Erythroblast (primary cell): ENCODE measurements at places on chromosomes 2 and 18.
A peak's percentile ranks its signal among the peaks of the same experiment; 100 is the strongest.

DNA sequence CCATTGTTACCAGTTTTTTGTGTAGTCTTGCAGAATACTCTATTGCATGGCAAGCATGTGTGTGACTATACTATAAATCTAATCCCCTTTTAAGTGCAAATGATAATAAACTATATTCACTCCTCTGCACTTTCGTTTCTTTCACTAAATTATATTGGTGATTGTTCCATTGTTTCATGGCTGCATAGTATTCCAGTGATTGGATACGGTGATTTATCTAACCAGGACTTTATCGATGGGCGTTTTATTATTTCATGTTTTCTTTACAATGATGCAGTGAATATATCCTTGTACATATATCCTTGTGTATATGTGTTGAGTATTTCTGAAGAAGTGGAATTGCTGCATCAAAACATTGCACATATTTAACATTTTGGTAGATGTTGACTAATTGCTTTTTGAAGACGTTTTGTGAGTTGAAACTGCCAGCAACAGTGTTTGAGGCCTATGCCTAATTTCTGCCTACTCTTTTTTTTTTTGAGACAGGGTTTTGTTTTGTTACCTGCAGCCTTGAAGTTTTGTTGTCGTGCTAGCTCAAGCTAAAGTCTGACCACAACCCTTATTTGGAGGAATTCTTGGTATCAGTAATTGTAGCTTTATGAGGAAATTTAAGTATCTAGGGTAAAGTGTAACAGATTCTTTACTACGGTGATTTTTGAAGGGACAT, 2.7 kb downstream of the MIB1 start:
- DNase-seq, result no peak

DNA sequence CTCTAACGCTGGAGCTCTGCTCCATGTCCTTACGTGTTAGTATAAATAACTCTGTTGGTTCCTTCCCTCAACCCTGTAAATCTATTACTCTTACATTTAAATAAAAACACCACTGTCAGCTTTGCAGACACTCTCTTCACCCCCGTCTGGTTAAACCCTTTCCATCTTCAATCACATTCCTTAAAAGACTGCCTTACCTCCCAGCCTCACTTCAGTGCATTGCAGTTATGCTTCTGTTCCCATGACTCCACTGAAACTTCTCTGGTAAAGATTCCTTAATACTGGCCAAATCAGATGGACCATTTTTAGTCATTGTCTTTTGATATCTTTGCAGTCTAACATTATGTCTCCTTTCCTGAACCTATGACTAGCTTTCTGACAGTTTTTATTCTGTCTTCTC, 61.7 kb downstream of the EML4 start:
- no peak for DNase-seq

- DNase-seq, result no peak
Observed at GRCh38 chr2:151230627-151231140, 31.0 kb downstream of the RBM43 start.

- DNase-seq, result no peak
Observed at GRCh38 chr2:214960677-214961076, 151.2 kb upstream of the BARD1 start.

GRCh38 chr18:56197241-56197859, 441.0 kb downstream of the TXNL1 start:
- no peak for DNase-seq

GRCh38 chr18:50662177-50662576, 102.3 kb downstream of the MAPK4 start:
- peak; percentile 50 for DNase-seq

- DNase-seq, result no peak
Observed at GRCh38 chr2:73703675-73704074, 33.5 kb downstream of the TPRKB start.

DNA sequence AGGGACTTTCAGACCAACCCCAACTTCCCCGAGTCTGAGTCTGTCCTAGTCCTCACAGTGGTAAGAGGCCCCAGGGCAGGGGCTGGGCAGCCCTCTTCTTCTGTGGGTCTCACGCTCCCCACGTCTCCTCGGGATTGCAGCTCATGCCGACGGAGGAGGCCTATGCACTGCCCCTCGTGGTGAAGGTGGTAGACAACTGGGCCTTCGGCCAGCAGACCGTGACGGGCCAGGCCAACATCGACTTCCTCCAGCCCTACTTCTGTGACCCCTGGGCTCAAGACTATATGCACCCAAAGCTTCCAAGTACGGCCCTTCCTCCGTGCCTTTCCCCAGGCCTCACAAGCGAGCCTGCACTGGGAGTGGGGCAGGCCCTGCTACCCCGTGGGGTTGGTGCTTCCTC, 44.3 kb downstream of the LMAN2L start:
- no peak for DNase-seq

DNA sequence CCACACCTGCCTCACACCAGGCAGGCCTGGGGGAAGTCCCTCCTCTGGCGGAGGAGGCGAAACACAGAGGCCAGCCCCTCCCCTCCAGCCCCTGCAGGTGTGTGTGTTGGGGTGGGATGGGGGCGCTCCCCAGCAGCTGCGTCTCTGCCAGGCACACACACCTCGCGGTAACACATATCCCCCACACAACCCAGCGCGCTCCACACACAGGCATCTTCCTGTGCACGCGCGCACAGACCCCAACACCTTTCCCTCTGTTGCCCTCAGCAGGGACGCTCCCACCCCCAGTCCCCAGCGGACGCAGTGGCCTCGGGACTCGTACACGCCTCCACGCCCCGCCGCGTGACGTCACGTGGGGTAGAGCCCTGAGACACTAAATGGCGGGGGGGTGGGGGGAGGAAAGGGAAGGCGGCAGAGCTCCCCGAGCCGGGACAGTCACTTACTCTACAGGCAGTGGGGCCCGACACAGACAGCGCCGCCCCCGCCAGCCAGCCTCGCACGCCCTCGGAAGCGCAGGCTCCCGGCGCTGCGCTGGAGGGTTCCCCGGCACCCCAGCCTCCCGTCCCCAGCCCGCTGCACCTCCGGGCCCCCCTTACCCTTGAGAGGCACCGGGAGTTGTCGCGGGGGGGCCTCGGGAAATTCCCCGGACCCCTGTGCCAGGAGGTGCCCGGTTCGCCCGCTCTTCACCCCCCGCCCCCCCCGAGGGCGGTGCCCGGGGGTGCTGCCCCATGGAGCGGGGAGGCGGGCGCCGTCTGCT, at the start of gene WNT10A:
Gene WNT10A, plus strand, starts transcription at position 751 of the 757 bp plus-strand sequence. CDS start 144 bp downstream, outside the sequence.
- DNase-seq, result no peak

DNA sequence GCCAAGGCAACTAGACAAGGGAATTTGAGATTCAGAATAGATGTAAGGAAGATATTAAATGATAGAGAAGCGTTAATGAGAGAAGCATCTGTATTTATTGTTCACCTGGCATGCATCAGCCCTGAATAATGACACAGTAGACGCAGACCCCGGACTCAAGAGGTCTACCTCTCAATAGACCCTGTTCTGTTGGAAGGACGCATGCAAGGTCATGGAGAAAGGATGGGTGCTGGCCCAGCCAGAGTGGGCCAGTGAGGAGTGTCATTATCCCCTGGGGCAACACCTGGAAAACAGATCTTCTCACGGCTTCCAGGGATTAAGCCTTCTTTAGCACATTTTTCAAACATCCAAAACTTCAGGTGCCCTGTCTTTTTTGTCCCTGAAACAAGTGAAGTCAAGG, 461.0 kb downstream of the EIPR1 start:
- no peak for DNase-seq

DNA sequence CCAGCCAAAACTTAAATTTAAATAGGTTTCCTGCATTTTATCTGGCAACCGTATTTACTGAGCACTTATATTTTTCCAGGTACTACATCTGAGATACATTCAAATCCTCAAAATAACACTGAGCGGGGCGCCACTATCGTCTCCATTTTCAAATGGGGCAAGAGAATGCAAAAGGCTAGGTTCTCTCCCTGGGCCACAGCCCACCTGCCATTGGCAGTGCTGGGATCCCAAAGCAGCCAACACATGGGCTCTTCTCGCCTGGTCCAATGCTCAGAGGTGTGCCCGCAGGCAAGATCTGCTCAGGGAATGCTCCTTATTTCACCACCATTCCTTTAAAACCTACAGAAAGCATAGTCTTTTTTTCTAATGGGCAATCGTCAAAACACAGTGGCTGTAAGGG, 11.3 kb upstream of the ID2 start:
- no peak for DNase-seq

DNA sequence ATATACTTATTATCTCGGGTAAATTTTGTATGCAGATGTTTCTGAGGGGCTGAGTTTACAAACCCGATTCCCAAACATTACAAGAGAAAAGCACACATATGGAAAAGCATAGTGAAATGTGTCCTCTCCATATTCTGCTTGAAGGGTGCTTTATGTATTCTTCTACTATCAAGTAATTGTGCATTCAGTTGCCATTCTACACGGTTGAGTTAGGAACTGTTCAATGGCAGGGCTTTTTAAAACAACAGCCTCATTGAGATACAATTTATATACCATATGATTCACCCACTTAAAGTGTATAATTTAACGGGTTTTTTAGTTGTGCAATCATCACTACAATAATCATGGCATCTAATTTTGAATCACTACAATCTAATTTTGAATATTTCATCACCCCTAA, 138.4 kb upstream of the DLGAP1 start:
- no peak for DNase-seq

- DNase-seq, result no peak
Observed at GRCh38 chr2:169137924-169138323, 68.6 kb downstream of the DHRS9 start.

- DNase-seq, result peak; percentile 24
Observed at GRCh38 chr2:9327873-9328352, 95.4 kb downstream of the ITGB1BP1 start.

DNA sequence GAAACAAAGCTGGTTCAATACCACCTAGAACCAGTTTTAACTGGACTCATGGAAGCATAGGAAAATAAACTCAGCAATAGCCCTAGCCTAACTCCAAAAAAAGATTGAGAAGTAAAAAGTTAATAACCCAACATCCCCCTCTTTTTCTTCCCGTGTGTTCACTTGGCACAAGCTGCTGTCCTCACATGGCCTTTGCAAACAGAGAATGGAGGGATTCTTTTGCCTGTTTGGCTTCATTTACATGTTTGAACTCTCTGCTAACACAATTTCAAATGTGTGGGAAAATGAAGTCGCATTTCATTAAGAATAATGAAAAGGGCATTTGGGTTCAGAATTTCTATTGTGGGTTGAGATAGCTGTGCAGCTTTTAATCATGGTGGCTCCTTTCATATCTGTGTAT, 589.2 kb upstream of the LRRTM1 start:
- no peak for DNase-seq
